ENCODE measurements at places on chromosomes 12 and 14.

- no peak for DNase-seq
Measured at GRCh38 chr12:46675736-46676135, 150.1 kb downstream of the SLC38A4 start.

DNA sequence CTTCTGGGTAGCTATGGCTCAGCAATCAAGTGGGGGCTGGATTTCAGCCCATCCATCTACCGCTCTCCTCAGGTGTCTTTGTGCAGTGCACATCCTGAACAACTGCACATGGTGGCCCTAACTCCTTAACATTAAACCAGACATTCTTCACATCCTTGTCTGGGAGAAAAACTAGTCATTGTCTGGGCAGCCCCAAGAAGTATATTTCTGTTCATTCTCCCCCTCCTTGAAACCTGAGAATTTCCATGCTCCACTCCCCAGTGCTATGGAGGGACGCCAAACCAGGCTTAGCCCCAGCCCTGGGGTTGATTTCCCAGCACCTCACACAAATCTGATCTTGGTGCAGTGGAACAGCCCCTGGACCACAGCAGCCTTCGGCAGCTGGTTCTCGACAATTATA, 13.4 kb downstream of the MYL2 start:
- no peak for DNase-seq

DNA sequence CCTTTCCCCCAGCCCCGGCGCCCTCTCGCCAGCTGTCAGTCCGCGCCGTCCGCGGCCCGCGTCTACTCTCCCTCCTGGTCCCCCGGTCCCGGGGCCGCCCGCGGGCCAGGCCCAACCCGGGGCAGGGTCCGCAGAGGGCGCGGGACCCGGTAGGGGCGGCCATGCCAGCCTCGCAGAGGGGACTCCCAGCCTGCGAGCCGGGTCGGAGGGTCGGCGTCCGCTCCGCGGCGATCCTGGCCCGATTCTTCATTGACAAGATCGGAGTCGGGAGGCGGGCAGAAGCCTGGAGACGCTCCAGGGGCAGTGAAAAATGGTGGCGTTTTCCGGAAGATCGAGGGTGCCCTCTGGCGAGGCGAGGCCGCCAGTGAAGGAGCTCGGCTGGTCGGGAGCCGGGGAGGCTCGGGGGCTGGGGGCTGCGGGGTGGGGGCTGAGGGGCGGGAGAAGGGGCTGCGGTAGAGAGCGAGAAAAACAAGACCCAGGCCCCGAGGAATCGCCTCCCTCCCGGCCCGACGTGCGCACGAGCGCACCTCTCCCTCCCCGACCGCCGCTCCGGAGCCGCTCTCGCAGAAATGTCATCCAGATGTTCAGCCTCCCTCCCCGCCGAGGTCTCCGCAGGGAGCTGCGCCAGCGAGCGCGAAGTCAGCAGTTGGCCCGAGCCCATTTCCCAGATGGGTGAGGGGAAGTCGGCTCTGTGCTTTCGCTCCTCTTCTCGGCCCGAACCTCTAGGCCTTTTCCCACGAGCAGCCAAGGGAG, 647 bp upstream of the TGFB3 start:
- DNase-seq: peak; percentile 64

DNA sequence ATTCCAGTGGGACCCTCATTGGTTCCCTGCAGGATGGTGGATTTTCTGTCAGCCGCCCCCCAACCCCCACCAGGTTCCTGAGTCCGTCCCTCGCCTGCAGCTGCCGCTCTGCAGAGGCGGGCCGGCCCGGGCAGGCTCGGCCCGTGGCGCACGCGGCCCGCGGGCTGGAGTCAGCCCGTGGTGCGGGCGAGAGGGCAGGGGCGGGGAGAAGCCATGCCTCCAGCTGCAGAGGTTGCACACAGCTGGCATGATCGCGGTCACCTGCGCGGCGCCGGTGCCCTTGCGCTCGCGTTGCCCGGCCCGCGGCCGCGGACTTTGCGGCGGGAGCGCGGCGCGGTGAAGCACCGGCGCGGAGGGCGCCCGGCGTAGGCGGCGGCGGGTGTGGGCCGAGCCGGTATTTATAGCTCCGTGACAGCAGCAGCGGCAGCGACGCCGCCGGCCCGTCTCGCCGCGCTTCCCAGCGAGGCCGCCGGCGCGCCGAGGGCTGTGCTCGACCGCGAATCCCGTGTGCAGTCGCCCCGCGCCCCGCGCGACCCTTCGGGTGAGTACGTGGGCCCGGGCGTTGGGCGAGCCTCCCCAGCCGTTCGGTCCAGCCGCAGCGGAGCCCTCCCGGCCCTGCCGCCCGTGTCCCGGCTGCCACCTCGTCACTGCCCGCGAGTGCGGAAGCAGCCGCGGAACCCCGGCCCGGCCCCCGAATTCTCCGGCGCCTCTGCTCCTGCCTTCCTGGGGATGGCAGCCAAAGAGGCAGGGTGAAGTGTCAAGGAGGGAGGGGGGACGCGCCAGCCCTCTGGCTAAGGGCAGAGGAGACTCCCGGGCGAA, at the start of gene TMEM117:
TMEM117 (plus strand) TSS at position 426 of the 819 bp plus-strand sequence.
- DNase-seq: peak; percentile 63

DNA sequence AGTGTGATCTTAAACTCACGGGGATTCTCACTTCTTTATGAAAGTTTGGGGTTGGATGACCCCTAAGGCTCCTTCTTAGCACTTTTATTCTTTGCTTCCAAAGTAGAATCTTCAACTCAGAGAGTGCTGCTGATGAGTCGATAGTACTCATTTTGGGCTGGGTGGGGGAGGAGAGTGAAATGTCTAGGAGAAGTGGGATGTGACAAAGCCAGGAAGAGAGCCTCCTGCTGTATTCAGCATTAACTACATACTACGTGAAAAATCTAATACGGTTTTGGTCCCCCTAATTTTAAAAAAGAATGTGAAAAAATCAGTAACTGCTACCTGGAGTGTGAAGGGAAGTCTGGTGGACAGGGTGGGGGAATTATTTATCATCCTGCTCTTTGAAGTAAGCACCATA, 148.3 kb downstream of the SAMD4A start:
- no peak for DNase-seq

DNA sequence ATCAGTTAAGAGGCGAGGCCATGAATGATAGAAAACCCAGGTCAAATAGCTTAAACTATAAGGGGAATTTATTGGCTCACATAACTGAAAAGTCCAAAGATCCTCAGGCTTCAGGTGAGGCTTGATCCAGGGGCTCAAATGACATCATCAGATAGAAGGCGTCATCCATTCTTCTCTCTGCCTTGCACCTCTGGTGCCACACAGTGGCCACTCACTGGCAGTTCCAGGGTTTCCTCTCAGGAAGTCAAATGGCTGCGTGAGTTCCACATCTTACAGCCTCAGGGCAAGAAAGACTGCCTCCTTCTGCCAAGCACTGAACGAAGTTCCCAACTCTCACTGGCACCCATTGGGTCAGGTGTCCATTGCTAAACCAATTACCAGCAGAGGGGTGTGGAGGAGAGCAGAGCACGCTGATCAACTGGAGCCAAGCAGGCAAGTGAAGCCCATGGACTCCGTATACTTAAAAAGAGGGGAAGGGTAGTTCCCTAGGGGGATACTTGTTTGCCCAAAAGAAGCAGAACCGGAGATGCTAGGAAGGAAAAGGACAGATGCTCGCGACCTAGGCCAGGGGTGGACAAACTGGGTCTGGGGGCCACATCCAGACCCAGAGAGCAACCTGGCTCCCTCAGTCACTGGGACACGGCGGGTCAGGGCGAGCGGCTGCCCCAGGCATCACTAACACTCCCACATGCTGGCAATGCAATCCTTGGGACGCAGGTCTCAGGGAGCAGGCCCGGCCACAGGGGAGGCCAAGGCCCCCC, 69.3 kb downstream of the SERPINA3 start:
- no peak for DNase-seq

DNA sequence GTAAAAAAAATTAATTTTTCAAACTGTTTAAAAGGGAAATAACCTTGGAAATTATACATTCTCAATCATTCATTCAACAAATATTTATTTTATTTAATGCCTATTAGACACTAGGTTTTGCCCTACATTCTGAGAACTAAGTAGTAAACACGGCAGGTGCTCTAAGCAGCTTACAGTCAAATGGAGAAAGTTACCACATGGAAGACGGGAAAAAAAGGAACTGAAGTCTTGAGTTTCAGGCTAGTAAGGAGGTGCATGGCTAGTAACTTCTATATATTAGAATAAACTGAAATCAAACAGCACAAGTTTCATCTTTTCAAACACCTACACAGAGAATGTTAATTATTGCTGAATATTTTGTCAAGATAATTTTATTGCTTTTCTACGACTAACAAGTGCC, 52.9 kb downstream of the C12orf42 start:
- DNase-seq: no peak

GRCh38 chr12:57340104-57340503, 89.1 kb upstream of the STAC3 start:
- no peak for DNase-seq

GRCh38 chr12:19070341-19070740, 59.2 kb upstream of the PLEKHA5 start:
- no peak for DNase-seq

GRCh38 chr14:69886453-69887242, 7.4 kb downstream of the SMOC1 start:
- no peak for DNase-seq

DNA sequence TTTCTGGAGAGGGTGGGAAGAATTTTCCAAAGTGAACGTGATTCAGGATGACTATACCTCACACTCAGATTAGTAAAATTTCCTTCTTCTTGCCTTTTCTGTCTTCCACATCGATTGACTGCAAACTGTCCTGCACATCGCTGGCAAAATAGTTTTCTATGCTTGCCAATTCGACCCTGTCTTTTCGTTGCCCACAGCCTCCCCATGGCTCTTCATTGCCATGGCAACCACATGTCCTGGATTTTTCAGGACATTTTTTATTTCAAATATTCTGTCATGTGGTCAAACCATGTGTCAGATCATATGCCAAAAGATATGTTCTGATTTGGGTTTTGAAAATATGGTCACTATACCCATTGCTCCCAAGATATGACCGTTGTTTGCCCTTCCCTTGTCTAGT, 46.9 kb upstream of the OTX2 start:
- DNase-seq: no peak

DNA sequence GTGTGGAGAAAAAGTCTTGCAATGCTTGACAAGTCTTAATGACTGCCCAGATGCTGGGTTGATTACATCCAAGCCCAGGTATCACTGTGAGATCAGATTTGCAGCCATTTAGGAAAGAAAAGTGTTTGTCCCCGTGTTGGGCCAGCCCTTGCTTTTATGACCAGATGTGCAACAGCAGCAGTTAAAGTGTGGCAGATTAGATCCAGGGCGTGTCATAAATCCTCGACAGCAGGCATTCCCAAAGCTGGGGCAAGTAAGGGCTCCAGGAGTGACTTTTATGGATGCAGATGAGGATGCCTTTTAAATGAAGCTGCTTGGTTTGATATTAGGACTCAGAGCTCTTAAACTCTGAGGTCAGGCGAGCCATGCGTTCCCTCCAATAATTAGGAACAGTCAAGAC, 1.7 kb downstream of the SMOC1 start:
- no peak for DNase-seq

DNA sequence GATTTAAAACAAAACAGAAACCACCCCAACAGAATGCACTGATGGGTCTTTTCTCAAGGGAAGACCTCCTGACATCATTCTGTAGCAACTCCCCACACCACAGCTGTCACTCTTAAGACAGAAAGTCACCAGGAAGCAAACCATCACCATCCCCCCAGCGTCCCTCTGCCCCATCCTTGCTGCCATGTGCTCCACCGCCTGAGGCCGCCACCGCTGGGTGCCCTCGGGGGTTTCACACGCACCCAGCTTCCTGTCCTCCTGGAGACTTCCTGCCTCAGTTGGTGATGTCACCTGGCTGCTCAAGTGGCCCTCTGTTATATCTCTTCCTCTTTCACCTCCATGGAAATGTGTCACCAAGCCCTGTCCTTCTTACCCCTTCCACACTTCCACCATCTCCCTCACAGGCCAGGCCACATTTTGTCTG, 71.4 kb upstream of the GPR68 start:
- no peak for DNase-seq

- no peak for DNase-seq
Measured at GRCh38 chr12:96502477-96502876, 13.1 kb downstream of the CFAP54 start.

DNA sequence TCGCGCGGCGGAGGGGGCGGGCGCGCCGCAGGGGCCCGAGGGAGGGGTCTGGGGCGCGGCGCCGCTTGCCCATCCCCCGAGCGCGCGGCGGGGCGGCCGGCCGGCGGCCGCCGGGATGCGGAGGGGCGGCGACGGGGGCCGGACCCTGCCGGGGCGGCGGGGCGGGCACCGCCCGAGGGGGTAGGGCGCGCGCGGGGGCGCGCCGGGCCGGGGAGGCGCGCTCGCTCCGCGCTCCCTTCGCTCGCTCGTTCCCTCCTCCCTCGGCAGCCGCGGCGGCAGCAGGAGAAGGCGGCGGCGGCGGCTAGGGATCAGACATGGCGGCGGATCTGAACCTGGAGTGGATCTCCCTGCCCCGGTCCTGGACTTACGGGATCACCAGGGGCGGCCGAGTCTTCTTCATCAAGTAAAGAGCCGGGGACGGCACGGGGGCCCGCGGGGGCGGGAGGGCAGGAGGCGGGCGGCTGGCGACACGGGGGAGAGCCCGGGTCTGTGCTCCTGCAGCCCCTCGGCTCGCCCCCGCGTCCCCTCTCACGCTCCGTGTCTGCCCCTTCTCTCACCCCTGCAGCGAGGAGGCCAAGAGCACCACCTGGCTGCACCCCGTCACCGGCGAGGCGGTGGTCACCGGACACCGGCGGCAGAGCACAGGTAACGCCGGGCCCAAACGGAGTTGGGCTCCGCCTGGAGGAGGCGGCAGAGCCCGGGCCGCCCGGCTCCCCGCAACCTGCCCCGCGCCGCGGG, at the start of gene PLEKHA5:
PLEKHA5 (plus strand) TSS at position 248 of the 738 bp plus-strand sequence; CDS start at position 315, 67 bp downstream.
- peak; percentile 55 for DNase-seq

DNA sequence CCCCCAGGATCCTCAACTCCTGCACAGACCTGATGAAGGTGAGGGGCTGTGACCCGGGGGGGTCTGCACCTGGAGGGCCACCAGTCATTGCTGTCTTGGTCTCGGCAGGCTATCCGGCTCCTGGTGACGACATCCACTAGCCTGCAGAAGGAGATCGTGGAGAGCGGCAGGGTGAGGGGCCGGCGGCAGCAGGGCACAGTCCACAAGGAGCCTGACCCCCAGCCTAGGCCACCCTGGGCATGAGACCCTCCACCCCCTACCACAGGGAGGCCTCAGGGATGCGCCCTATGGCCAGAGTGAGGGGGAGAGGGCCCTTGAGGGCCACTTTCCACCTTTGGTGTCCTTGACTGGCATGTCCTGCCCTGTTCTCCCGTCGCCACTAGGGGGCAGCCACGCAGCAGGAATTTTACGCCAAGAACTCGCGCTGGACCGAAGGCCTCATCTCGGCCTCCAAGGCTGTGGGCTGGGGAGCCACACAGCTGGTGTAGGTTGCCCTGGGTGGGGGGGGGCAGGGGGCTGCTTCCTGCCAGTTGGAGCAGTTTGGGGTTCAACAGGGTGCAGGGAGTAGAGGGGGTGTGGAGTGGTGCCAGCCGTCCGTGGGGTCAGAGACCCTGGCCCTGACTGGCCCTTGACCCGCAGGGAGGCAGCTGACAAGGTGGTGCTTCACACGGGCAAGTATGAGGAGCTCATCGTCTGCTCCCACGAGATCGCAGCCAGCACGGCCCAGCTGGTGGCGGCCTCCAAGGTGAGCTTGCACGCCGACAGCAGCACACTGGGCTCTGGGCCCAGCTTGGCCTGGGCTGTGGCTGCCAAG, 25.0 kb downstream of the HIP1R start:
- DNase-seq: peak; percentile 46

All from NCI-H1092 (cell line).